ENCODE measurements at places on chromosomes 5 and 9.

DNA sequence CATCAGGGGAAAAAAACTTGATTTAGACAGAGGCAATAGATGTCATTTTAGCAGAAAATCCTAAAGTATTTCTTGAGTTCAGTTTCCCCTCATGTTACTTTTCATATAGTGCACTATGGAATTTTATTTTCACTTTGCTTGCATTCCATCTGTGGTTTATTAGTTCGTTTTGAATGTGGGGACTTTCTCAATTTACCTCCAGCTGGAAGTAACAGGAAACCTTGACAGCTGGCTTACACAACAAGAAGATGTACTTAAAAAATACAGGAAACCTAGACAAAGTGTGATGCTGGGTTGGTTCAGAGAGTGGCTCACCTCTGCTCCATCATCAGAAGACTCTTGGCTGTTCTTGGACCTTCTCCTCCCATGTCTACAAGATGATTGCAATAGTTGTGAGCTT is 567.0 kb downstream of the CETN3 start:
- H3K27me3 ChIP-seq: peaks cover 3% of the 10 kb centered on the region
- peaks cover 2% of the 10 kb centered on the region for H3K4me1 ChIP-seq
- no peaks in the 10 kb centered on the region for H3K36me3 ChIP-seq
- no peak overlapping the region for H3K4me3 ChIP-seq

DNA sequence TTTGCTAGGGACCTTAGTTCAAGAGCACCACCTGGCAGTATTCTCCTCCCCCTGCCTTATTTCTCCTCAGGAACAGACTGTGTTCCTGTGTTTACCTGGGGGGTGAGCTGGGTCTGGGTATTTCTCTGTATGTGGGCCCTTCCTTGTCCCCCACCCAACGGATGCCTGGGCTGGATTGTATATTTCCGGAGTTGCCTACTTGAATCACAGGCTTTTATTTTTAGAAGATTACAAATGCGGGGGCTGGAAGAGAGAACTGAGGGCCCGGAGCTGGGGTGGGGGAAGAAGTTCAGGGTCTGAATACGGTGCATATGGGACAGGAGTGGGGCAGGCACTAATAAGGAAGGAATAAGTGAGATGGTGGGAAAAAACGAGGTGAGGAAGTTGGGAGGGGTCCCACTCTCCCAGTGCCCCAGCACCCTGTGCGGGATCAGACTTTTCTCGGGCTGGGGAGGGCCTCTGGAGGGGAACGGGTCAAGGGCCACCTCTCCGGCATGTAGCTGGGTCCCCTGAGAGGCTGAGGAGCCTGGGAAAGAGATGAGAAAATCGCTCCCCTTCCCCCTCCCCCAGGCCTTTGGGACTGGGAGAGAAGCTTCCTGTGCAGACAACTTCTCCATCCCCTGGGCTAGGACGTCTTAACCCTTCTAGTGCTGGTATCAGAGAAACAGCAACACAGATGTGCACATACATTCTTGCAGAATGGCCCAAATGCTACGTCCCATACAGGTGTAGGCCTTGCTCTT is 42.1 kb downstream of the PCDH1 start:
- DNase-seq: no peak
- peaks cover 9% of the 10 kb centered on the region for H3K4me1 ChIP-seq
- H3K27ac ChIP-seq: no peak overlapping the region

DNA sequence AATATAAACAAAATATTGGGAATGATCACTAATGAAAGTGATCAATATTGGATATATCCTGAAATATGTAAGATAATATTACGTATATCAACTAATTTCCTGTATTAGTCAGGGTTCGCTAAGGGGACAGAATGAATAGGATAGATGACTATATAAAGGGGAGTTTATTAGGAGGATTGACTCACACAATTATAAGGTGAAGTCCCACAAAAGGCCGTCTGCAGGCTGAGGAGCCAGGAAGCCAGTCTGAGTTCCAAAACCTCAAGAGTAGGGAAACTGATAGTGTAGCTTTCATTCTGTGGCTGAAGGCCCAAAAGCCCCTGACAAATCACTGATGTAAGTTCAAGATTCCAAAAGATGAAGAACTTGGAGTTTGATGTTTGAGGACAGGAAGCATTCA is 561.1 kb downstream of the PRDM9 start:
- H3K27ac ChIP-seq: no peak overlapping the region
- H3K36me3 ChIP-seq: no peaks in the 10 kb centered on the region
- no peaks in the 10 kb centered on the region for H3K27me3 ChIP-seq

- no peaks in the 10 kb centered on the region for H3K4me1 ChIP-seq
- H3K27me3 ChIP-seq: no peaks in the 10 kb centered on the region
- no peak for DNase-seq
- H3K27ac ChIP-seq: no peak overlapping the region
These were observed 23.2 kb upstream of the TBC1D9B start for GRCh38 chr5:179930788-179931473.

- peaks cover 21% of the 10 kb centered on the region for H3K4me1 ChIP-seq
- H3K27ac ChIP-seq: peak overlapping the region; percentile 88
- no peaks in the 10 kb centered on the region for H3K36me3 ChIP-seq
- H3K27me3 ChIP-seq: no peaks in the 10 kb centered on the region
- peak overlapping the region; percentile 93 for H3K4me3 ChIP-seq
- peak; percentile 34 for DNase-seq
These were observed 752 bp upstream of the ANKH start for GRCh38 chr5:14872070-14872989.

GRCh38 chr5:926417-927171 is 33.9 kb downstream of the TRIP13 start:
- H3K36me3 ChIP-seq: no peaks in the 10 kb centered on the region
- peaks cover 2% of the 10 kb centered on the region for H3K4me1 ChIP-seq
- H3K4me3 ChIP-seq: no peak overlapping the region
- peaks cover 10% of the 10 kb centered on the region for H3K27me3 ChIP-seq

DNA sequence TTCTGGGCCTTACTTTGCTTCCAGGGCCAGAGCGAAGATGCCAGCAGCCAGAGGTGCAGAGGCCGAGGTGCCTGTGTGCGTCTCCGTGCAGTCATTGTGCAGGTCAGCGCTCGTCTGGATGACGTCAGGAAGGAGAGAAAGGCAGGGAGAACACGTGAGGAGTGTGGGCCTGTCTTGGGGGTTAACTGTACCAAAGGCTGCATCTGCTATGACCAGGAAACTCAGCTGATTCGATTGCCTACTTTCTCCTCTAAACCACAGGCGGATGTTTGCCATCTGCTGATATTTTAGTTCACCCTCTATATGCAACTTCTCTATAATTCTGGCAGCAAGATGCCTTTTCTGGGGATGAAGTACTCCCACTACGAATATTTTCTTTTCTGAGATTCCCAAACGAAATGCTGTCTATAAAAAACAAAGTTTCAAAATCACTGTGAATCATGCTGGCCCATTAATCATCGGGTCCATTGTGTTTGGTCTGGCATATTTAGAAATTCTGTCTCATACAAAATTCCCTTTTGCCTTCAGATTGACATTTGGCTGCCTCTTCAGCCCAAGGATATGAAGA is 24.8 kb downstream of the PCSK1 start:
- H3K4me1 ChIP-seq: no peaks in the 10 kb centered on the region
- DNase-seq: no peak
- H3K27ac ChIP-seq: no peak overlapping the region
- peaks cover 1% of the 10 kb centered on the region for H3K27me3 ChIP-seq
- no peak overlapping the region for H3K4me3 ChIP-seq
- H3K36me3 ChIP-seq: no peaks in the 10 kb centered on the region

DNA sequence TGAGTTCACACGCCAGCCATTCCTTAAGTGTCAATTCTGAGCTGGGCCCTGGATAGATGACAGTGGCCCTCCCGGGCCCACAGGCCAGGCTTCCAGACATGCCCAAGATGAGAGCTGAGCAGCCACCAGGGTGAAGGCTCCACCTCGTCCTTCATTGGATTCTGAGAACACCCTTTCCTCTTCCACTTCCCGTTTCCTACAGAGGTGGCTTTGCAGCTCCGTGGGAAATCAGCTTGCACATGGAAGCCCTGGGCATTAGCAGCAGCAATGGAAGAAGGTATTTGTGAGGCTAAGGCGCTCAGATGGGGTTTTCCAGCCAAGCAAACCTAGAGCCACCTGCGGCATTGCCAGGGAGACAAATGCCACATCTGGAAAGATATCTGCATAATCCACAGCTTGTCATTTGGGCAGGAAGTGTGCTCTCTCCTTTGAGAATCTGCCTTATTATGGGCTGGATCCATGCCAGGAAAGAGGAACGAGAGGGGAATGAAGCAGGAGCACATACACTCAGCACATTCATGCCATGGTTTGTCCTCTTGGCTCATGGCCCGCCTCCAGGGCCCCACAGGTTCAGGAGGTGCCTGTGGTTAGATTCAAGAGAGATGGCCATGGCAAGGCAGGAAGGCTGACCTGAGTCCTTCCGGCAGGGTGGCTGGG is 34.1 kb downstream of the CFAP77 start:
- no peaks in the 10 kb centered on the region for H3K4me1 ChIP-seq
- H3K4me3 ChIP-seq: no peak overlapping the region
- H3K36me3 ChIP-seq: peaks cover 1% of the 10 kb centered on the region

GRCh38 chr5:57184322-57184721 is 10.5 kb downstream of the GPBP1 start:
- peak overlapping the region; percentile 34 for H3K4me3 ChIP-seq
- peaks cover 51% of the 10 kb centered on the region for H3K4me1 ChIP-seq
- no peak for DNase-seq
- peaks cover 20% of the 10 kb centered on the region for H3K36me3 ChIP-seq
- no peaks in the 10 kb centered on the region for H3K27me3 ChIP-seq
- no peak overlapping the region for H3K27ac ChIP-seq

GRCh38 chr5:6615034-6615815 is 17.6 kb downstream of the NSUN2 start:
- H3K4me1 ChIP-seq: peaks cover 13% of the 10 kb centered on the region
- no peak overlapping the region for H3K4me3 ChIP-seq
- H3K27me3 ChIP-seq: no peaks in the 10 kb centered on the region
- no peak overlapping the region for H3K27ac ChIP-seq
- peaks cover 54% of the 10 kb centered on the region for H3K36me3 ChIP-seq
- no peak for DNase-seq

DNA sequence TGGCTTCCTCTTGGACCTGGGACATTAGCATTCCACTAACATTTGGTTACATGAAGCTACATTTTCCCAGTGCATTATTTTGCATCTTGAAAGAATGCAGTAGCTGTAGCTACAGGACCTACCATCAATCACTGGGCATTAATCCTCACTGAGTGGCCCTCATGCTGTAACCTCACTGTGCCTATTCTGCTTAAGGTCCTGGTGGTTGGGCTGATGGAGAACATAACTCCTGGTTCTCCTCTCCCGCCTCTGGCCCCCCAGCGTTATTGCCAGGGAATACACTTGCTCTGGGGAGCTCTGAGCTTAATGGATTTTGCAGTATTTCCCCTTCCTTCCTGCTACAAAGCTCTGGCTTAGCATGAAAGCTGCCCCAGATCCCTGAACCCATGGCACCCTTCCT is 111.5 kb upstream of the EQTN start:
- H3K27ac ChIP-seq: no peak overlapping the region
- no peak overlapping the region for H3K4me3 ChIP-seq
- H3K27me3 ChIP-seq: no peaks in the 10 kb centered on the region
- H3K4me1 ChIP-seq: peaks cover 21% of the 10 kb centered on the region
- peaks cover 6% of the 10 kb centered on the region for H3K36me3 ChIP-seq

DNA sequence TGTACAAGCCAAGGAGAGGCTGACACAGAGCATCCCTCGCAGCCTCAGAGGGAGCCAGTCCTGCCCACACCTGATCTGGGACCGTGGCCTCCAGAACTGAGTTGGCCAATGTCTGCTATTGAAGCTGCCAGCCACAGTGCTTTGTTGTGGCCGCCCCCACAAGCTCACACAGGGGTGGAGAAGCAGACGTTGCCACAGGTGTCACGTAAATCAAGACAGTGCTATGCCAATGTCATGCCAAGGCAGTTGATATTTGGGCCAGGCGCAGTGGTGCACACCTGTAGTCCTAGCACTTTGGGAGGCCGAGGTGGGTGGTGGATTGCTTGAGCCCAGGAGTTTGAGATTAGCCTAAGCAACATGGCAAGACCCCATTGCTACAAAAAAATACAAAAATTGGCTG is 17.3 kb upstream of the TERT start:
- H3K36me3 ChIP-seq: peaks cover 4% of the 10 kb centered on the region
- peaks cover 1% of the 10 kb centered on the region for H3K27me3 ChIP-seq
- no peak overlapping the region for H3K27ac ChIP-seq
- H3K4me3 ChIP-seq: no peak overlapping the region

GRCh38 chr9:2608276-2608675 is 13.3 kb upstream of the VLDLR start:
- DNase-seq: no peak
- no peak overlapping the region for H3K27ac ChIP-seq
- H3K4me1 ChIP-seq: no peaks in the 10 kb centered on the region
- H3K4me3 ChIP-seq: no peak overlapping the region
- H3K27me3 ChIP-seq: peaks cover 12% of the 10 kb centered on the region
- H3K36me3 ChIP-seq: no peaks in the 10 kb centered on the region

- no peaks in the 10 kb centered on the region for H3K27me3 ChIP-seq
- H3K4me1 ChIP-seq: peaks cover 12% of the 10 kb centered on the region
- H3K4me3 ChIP-seq: no peak overlapping the region
- H3K36me3 ChIP-seq: peaks cover 12% of the 10 kb centered on the region
- no peak for DNase-seq
- H3K27ac ChIP-seq: no peak overlapping the region
These were observed 25.2 kb downstream of the IL12B start for GRCh38 chr5:159304961-159305595.

DNA sequence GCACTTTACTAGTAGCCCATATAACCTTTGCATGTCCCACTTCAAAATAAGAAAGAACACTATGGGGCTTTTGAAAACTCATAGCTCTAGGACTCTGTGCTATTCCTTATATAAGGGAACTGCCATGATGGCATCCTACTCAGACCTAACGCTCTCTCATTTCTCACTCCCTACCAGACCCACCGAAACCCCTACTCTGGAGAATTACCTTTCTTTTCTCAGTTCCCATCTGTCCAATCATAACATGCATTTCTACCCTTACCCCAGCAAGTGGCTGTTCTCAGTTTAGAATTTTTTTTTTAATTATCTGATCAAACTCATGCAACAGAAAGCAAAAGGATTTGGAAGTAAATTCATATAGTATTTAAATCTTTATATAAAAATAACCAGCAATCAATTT is 27.3 kb downstream of the CARNMT1 start:
- H3K27me3 ChIP-seq: no peaks in the 10 kb centered on the region
- no peak overlapping the region for H3K4me3 ChIP-seq
- peaks cover 15% of the 10 kb centered on the region for H3K36me3 ChIP-seq
- H3K27ac ChIP-seq: no peak overlapping the region
- peaks cover 3% of the 10 kb centered on the region for H3K4me1 ChIP-seq

DNA sequence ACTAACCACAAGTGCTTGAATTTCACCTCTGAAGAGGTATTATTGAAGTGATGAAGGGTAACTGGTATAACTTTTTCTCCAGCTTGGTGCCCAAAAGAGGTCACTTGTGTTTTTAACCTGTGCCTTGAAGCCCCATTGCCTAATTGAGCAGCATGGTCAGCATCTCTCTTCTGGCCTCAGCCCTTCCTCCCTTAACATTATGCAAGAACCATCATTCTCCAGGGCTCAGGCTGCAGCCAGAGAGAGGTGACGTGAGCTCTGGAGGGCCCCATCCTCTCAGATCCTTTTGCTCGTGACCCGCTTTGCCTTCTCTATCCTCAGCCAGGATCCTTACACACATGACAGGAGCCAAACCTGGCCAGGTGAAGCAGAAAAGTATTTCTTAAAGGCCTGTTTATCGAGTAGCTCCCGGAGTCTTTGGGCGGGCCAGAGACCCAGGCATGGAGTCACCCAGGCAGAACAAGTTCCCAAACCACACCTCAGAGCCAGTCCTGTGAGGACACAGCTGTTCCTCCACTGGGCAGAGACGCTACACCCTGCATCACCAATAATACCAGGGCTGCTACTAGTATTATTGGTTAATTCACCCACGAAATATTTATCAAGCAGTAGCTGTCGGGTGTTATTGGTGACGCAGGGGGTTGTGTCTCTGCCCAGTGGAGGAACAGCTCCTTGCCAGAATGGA is 29.6 kb upstream of the BOD1 start:
- no peaks in the 10 kb centered on the region for H3K27me3 ChIP-seq
- peaks cover 16% of the 10 kb centered on the region for H3K4me1 ChIP-seq
- H3K36me3 ChIP-seq: no peaks in the 10 kb centered on the region
- DNase-seq: no peak

All from memory B cell (primary cell).